ENCODE measurements at places on chromosomes 12 and 14.

DNA sequence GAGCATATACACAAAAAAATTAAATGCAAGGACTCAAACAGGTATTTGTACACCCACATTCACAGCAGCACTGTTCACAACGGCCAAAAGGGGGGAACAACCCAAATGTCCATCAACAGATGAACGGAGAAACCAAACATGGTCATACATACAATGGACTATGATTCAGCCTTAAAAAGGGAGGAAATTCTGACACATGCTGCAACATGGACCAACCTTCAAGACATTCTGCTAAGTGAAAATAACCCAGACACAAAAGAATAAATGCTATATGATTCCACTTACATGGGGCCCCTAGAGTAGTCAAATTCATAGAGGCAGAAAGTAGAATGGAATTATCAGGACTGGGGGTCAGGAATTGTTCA, 29.5 kb downstream of the ACTN1 start:
- no peak for DNase-seq

DNA sequence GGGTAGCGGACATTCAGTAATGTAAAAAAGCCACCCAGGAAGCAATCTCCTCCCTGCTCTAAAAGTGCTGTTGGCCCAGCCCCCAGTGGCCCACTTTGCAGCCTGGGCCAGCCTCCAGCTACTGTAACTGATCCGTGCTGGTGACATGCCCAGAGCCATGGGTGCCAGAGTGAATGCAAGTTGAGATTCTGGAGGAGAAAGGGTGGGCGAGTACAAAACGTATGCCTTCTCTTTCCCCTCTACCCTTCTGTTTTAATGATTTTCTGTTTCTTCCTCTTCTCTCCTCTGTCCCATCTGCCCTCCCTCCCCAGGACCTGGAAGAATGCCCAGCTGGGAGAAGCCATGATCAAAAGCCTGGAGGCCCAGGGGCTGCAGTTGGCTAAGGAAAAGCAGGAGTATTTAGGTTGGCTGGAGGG, 16.9 kb downstream of the PLEKHD1 start:
- DNase-seq = no peak

DNA sequence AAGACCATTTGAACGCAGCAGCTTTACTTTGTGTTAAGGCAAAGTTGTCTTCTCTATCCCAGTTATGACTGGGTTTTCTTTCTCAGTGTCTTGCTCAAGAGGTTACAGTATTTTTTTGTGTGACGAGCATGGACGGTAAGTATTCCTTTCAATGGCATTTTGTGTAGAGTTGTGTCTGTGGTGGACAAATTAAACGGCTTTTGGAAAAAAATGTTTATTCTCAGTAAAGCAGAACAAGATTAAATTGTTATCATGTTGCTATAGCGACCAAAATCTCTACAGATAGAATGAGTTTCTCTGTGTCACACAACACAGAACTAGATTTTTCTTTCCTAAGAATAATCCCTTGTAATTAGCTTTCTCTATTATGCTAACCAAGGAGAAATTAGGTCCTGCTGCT, 417.1 kb downstream of the AEBP2 start:
- no peak for DNase-seq

DNA sequence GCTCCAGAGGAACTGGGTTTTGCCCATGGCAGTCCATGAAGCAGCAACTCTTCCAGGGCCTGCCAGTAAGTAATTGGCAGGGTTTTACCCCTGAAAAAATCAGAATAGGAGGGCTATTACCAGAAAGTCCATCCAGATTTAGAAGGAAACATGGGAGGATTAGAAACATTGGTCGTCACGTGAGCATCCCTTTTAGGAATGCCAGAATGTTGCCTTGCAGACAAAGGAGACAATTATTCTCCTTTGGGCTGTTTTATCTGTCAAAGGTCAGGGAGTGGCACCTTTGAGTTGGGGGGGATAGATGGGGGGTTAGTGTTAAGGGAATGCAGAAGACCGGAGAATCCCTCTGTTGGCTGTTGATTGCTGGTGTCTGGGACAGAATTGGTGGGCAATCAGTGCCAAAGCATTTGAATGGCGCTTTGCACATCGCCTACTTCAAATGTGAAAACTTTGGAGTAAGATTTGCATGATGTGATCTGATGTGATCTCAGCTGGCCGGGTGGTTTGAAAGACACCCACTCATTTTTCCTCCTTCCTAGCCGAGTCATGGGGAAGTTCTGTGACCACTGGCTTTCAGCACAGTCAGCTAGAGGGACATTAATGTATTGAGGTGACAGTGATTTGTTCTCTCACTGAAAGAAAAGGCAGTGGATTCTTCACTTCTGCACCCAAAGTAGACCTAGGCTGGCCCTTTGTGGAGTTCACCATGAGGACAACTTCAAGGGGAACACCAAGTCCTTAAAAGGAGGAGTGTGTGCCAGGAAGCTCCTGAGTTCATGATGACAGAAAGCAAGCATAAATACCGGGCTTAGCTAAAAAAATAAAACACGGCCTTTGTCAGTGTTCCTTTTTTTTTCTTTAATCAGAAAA, 31.4 kb downstream of the FLVCR2 start:
- no peak for DNase-seq

GRCh38 chr12:27566159-27566558, 42.2 kb downstream of the PPFIBP1 start:
- peak; percentile 39 for DNase-seq

- no peak for DNase-seq
Measured at GRCh38 chr14:63175531-63175930, 28.7 kb upstream of the RHOJ start.

GRCh38 chr12:68003777-68004176, 14.5 kb downstream of the IFNG-AS1 start:
- no peak for DNase-seq

DNA sequence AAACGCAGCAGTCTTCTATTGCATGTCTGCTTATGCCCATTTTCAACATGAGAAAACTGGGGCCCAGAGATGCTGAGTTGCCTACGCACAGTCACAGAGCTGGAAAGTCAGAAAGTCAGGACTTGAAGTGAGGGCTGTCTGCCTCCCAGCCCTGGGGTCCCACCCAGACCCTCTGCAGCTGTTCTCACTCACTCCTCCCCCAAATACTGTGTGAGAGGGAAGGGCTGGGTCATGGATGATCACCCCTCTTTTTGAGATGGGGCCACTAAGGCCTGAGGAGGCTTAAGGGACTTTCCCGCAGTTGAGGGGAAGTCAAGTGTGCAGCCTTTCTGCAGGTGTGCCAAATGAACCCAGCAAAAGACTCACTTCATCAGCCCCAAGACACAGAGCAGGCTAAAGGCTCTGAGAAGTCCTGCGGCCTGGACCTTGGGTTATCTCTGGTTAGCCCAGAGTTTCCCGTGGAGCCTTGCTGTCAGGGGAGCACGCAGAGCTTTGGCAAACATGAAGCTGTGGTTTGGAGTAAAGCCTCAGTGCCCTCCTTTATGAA, 18.7 kb downstream of the DTX1 start:
- no peak for DNase-seq

- no peak for DNase-seq
Measured at GRCh38 chr14:104658325-104658712, 31.1 kb upstream of the INF2 start.

Data from NCI-H526 treated with DMSO at 0.1 percent for 48 hours (cell line).